ENCODE measurements at places on chromosomes 2 and 18. TPM values are rescaled to one million over a fixed set of nuclear protein-coding genes. Genes with fewer than 3 reads are reported as not detected.

DNA sequence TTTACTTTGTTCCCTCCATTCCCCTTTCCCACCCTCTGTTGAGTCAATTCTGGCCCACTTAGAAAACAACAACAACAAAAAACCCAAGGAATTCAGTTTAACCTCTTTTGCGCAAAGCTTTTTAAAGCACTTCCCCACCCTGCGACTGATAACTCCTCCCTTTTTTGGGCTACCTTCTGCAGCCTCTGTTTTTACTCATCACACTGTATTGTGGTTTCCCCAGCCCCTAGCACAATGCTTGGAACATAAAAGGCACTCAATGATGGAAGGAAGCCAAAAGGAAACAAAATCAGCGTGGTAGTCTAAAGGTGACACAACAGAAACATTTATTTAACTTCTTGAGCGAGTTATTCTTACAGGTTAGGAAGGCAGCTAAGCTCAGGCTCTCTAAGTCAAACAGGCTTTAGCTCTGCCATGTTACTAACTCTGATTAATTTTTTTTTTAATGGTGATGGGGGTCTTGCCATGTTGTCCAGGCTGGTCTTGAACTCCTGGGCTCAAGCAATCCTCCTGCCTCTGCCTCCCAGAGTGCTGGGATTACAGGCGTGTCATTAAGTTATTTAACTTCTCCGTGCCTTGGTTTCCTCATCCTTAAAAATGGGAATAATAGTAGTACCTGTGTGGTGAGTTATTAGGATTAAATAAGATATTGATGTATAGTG lies 1.3 kb downstream of the CEP68 start:
- no peak for DNase-seq

DNA sequence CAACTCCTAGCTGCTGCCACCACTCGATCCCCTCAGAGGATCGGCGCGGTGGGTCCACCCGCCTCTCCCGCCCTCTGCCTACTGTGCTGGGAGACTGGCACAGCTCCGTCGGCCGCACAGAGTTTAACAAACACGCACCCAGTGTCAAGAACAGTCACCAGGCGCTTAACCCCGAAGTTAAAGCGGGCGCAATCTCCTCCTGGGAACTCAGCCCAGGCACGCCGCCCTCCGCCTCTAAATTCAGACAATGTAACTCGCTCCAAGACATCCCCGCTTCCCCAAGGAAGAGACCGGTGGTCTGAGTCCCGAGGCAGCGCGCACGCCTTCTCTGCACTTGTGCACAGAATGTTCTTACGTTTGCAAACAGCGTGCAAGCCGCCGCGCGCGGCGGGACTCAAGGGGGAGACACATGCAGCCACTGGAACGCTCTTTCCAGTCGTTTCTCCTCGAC lies 533 bp downstream of the CXCR4 start:
- DNase-seq: peak; percentile 72

DNA sequence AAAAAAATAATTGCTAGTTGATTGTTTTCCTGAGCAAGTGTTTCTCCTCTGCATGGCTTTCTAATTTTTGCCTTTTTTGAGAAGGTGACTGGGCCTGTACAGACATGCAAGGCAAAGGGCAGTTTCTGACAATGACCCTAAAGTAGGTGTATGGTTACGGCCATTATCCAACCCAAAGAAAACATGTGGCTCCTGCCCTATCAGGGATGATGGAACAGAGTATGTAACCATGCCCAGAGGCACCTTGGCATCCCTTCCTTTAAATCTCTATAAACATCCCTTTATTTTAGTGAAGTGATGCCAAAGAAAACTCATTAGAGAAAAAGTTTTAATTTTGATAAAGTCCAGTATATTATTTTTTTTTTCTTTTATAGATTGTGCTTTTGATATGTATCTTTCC lies 217.5 kb downstream of the LPIN1 start:
- DNase-seq: no peak

DNA sequence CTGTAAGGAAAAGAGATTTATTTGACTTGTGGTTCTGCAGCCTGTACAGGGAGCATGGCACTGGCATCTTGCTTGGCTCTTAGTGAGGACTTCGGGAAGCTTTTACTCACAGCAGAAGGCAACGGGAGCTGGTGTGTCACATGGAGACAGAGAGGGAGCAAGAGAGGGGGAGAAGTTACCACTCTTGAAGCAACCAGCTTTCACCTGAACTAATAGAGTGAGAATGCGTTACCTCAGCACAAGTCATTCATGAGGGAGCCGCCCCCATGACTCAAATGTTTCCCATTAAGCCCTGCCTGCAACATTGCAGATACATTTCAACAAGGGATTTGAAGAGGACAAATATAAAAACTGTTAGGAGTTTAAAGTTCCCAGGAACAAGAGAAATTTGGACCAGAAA lies 190.0 kb downstream of the CYRIA start:
- no peak for DNase-seq

DNA sequence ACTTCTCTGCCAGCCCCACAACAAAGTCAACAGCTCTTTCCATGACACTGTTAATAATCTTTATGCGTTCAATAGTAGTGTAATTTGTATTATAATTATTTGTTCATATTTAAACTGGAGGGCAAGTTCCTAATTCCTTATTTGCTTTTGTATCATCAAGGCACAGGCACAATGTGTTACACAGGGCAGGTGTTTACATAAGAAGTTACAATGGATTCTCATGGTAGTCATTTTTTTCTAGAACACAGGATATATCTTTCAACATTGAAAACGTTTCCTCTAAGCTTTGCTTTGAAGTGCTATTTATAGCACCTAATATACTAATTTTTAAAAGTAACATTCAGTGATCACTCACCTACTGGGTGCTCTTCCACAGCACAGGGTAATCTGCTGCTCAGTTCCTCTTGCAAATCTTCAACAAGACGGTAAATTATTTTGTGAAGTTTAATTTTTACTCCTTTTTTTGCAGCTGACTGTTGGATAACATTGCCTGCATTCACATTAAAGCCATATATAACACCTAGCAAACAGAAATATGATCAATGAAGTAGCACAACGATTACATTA lies 7.3 kb downstream of the RPS27A start:
- DNase-seq: no peak

GRCh38 chr2:208990716-208991115 lies 433.1 kb upstream of the MAP2 start:
- no peak for DNase-seq

DNA sequence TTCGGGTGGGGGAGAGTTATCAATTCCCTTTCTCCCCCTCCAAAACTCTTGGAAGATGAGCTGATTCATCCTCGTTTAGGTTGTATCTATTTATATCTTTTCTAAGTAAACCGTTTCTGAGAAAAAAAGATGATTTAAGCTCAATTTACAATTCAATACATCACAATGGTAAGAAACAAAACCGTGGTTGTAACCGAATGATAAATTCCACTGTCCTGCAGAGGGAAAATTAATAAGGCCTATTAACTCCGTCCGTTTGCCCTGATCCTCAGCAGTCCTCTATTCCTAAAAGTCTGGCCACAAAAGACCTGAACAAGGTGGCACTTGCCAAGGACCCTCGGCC lies 286.2 kb downstream of the TCF4 start:
- DNase-seq: no peak

- DNase-seq: no peak
Measured at GRCh38 chr2:67516899-67517530, 119.9 kb downstream of the ETAA1 start.

DNA sequence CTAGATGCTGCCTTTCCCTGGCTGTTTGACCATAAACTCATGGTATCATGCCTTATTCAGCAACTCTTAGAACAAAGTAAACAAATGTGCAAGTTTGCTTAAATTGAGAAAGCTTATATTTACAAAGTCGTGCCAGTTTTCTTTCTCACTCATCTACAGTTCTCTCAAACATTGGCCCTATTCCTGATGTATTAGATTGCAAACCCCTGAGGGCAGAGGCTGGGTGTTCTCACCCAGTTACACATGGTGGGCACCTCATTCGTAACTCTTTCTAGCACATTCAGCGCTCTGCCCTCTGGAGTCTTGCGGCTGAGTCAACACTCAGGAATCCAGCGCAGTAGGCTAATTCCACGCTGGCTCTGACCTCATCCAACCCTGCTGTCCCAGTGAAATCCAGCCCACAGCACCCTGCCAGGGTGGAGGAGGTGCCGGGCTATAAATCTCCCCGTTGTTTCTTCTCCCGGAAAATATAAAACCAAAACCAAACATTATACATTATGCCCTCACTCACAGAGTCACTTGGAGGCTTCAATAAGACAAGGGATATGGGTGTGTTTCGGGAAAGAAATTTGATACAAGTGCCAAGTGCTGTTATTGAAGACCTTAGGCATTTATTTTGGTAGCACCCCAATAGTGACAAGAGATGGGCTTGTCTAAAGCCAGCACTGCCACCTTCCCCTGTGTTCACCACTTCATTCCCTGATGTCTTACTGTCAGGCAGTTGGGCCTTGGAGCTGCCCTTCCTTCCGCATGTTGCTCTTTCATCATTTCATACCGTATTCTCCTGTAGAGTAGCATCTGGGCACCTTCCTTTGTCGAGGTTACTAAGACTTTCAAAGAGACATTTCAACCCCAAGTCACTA lies 287.4 kb downstream of the PRKCE start:
- DNase-seq: peak; percentile 83

DNA sequence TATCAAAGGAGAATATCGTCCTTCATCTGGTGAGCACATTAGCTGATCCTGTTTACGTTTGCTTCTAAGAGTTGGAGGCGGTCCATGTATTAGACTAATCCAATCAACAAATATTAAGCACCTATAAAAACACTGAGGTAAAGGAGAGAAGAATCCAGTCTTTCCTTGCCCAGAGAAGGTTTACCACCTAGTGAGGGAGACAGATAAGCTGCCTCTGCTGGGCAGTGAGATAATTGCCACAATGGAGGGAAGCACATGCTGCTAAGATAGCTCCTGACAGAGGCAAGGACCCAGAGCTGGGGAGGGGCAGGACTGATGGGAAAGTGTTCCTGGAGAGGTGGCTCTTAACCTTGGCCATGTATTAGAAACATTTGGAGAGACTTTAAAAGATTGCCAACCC lies 36.7 kb upstream of the ST8SIA5 start:
- DNase-seq: no peak

DNA sequence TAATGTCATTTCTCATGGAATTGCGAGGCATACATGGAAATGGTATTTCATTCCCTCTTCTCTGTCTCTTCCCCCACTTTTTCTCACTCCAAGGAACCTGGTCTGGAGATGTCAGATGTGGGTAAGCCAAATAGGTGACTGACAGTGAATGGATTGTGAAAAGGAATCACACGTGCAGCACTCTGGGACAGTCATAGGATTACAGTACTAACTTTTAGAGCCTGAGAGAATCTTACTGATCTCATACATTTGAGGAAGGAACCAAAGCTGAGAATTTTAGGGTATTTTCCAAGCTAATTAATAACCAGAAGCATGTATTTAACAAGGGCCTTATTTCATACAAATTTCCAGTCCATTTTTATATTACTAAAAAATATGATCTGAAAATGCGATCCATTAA lies 58.1 kb upstream of the ERBB4 start:
- DNase-seq: no peak

- DNase-seq: peak; percentile 83
Measured at GRCh38 chr2:151238527-151239487, 22.9 kb downstream of the RBM43 start.

GRCh38 chr2:231677632-231678104 lies 30.7 kb upstream of the PTMA start:
- DNase-seq: peak; percentile 90

DNA sequence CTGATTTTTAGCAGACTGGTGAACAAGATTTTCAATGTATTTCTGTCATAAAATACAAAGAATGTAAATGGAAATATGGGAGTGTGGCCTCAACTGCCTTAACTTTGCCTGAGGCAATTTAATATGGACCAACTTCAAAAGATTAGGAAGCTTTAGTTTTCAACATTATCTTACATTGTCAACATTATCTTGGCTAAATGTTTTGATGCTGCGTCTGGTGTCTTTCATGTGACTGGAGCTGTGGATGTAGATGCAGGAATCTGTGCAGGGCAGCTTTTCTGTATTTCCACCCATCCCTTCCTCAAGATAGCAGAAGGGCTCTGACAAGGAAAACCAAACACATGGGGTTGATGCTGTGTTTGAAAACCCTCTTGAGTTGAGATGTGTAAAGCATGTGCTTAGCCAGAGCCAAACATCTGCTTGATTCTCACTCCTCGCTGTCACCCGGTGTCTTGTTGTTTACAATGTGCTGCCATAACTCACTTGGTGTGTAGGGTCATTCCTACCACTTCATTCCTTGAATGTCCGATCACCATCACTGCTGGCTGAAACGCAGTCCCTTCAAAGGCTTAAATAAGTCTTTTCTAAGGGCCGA lies 33.0 kb downstream of the COPS8 start:
- no peak for DNase-seq

- DNase-seq: no peak
Measured at GRCh38 chr2:125085904-125086303, 1060.8 kb downstream of the CNTNAP5 start.

DNA sequence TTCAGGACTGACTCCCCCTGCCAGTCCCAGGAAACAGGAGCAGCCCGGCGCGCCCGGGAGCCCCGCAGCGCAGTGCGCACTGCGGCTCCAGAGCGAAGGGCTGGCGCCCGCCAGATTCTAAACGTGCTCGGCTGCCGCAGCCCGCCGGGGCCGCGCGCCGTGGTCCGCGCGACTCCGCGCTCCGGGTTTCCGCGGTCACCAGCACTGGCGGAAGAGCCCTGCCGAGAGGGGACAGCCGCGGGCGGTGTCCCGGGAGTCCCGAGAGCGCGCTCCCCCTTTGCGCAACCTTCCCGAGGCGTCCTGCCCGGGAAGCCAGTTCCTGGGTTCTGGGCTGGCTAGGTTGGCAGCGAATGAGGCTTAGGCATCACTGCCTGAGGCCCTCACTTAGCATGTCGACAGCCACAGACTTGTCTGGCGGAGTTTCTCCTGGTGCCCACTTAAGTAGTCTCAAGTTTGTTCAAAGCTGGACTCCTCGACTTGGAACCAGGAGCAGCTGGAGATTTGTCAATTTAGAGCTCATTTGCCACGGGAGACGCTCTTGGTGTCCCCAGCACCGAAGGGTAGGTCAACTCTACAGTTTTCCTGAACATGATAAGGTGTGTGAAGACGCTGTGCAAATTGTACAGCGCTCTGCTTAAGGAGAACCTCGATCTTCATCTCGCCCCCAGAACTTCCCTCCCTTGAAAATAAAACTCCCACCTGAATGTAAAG lies 1.5 kb upstream of the VSNL1 start:
- DNase-seq: peak; percentile 92

- no peak for DNase-seq
Measured at GRCh38 chr2:42768706-42769256, 4.8 kb upstream of the OXER1 start.

- DNase-seq: peak; percentile 44
Measured at GRCh38 chr2:620471-621302, 56.5 kb downstream of the TMEM18 start.

Gene ADCYAP1
- 1.8 TPM for polyA plus RNA-seq

Gene NOL4
- 0.62 TPM for polyA plus RNA-seq

Gene FARSB
- polyA plus RNA-seq: 18.2 TPM

Gene GCKR
- polyA plus RNA-seq: not detected

Gene C2orf80
- polyA plus RNA-seq: not detected

Gene FBXO36
- polyA plus RNA-seq: 3.8 TPM

Gene LYG1
- 35.0 TPM for polyA plus RNA-seq

Gene TEX44
- not detected for polyA plus RNA-seq

Gene EVX2
- not detected for polyA plus RNA-seq

Gene INHA
- 2.5 TPM for polyA plus RNA-seq

Gene DLX1
- polyA plus RNA-seq: not detected

Gene PTPRN
- not detected for polyA plus RNA-seq

Measured in kidney (tissue), 22 donors.